Esophagus squamous epithelium (tissue), 5 donors: ENCODE measurements at places on chromosomes 7 and 10.

GRCh38 chr10:22453948-22454591 is 108.8 kb downstream of the SPAG6 start:
- DNase-seq, result no peak

- no peak for DNase-seq
Measured at GRCh38 chr7:16982640-16983350, 101.0 kb upstream of the AGR3 start.

DNA sequence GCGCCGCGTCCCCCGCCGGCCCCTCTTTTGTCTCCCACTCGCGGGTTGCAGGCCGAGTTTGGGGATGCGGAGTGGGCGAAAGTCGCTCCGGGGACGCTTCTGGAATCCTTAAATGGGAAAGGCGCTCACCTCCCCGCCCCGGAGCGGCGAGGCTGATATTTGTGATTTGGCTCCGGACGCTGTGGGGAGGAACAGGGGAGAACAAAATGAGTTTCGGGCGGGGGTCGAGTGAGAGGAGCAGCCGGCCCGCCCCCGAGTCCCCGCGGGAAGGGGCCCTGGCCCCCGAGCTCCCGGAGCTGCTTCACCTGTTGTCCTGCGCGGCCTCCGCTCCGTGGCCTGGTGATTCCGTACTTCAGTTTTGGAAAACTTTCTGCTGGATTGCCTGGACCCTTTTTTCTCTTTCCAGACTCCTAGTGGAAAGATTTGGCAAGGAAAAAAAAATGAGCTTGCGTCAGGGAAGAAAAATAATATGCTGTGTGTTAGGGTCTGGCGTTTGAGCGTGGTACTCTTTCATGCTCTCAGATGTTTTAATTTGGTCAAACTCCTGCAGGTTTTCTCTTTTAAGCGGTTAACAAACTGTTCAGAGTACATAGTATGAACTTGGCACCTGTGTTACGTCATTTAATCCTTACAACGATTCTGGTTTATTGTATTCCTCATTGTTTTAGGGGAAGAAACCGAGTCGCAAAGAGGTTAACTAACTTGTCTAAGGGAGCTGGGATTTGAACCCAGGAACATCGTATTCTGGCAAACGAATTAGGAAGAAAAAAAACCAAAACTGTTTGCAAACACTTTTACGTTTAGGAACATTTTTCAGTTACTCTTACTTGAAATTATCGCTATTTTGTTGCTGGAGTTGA is 924 bp downstream of the BMPR1A start:
- no peak for DNase-seq

GRCh38 chr7:34430456-34430855 is 227.6 kb upstream of the NPSR1 start:
- DNase-seq, result no peak

DNA sequence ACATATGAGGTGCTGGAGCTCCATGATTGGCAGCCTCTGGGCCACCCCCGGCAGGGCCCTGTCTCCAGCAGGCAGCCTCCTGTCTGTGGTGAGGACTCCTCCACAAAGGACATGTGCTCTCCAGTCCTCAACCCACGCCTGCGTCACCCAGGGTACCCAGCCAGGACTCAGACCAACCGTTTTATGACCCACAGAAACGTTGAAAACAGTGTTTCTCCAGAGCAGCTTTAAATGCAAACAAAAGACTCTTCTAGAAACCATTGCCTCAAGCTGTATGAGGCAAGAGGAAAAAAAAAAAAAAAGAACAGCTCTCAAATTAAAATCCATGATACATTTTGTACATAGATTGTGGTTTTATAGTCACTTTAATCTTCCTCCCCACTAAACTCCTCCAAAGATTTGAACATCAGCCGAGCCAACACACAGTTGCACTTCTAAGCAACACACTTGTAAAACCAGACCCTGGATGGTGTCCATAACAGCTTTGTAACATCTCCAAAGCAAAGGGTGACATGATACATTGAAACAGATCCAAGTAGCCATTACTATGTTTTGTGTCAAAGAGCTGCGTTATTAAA is 175.0 kb upstream of the LYZL2 start:
- no peak for DNase-seq

GRCh38 chr7:90384433-90384832 is 18.8 kb upstream of the CLDN12 start:
- DNase-seq, result no peak
